CD4-positive, alpha-beta T cell treated with Interleukin-1 beta for 1 hour (primary cell): ENCODE measurements at places on chromosomes 4 and X.

DNA sequence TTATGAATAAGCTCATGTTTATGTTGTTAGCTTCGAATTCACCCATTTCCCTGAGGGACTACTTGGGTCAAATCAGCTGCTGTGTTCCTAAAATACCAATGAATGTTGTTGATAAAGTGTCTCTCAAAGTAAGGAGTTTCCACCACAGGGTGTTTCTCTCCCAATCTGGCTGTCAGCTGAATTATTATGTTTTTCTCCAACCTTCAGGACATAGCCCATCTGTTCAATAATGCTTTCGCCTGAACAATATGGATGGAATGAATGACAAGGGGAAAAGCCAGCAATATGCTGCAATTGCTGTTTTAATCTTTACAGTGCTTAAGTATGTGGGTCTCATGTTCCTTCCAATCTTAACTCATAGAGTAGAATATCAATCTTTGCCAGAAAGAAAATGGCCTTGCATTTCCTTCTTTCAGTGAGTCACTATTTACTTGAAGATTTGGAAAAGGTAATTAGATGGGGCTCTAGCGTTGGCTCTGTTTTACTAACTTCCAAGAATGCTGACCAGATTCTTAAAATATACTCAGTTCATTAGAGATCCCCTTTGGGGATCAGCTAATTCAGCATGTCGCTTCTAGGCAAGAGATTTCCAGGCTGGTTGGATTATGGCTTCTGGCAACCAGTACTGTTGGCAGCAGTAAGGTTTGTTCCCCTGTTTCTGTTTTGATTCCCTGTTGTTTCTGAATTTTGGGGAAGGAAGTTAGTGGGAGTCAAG lies 410.5 kb downstream of the PPP3CA start:
- DNase-seq, result no peak

- no peak for DNase-seq
Measured at GRCh38 chr4:53371049-53371448, 5.2 kb upstream of the SCFD2 start.

DNA sequence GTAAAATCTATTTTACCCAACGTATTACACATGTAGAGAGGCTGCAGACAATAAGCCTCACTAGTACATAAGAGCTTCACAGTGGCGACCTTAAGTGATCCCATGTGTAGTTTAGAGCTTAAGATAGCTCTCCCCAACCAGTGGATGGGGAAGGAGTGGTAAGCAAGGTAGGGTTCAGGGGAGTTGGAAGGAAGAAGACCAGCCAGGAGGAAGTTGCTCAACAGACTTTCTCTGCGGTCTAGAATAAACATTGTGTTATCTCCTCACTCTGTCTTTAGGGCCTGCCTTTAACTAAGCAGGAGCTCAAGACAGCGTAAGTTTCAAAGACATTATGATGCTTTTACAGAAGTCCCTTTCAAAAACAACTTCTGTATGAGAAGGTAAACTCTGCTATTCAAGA lies 16.8 kb downstream of the MEPE start:
- DNase-seq, result no peak

DNA sequence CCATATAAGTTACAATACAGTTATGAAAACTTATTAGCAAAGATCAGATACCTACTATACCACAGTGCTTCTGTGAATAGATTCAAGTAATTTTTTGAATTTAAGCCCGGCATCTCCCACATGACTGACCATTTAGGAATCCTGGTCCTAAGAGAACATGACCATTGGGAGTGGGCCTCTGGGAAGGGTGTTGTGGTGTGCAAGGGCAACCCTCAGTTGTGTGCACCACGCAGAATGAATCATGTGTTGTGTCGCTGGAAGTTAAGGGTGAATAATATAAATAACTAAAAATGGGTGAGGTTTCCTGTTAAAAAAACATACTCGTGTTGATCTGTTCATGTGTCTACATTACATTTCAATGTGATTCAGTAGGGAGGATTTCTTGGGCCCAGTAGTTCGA lies 15.5 kb downstream of the CPE start:
- DNase-seq, result no peak

DNA sequence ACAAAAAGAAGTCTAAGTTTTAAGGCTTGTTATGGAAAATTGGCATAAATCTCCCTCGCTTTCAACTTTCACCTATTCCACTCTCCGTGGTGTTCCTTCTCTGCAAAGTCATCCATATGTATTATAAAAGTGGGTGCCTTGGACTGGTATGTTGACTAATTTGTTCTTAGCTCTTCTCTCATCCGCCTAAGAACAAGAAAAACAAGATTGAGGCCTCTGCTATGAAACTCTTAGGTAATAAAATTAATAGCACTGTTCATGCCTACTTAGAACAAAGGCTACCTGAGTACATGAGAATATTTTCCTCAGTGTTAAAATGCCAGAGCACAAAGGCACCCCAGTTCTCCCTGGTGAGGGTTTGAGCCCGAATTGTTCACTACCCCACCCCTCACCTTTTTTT lies 1.3 kb downstream of the CNGA1 start:
- no peak for DNase-seq

GRCh38 chr4:2898001-2898400 lies 54.4 kb downstream of the ADD1 start:
- DNase-seq, result no peak

DNA sequence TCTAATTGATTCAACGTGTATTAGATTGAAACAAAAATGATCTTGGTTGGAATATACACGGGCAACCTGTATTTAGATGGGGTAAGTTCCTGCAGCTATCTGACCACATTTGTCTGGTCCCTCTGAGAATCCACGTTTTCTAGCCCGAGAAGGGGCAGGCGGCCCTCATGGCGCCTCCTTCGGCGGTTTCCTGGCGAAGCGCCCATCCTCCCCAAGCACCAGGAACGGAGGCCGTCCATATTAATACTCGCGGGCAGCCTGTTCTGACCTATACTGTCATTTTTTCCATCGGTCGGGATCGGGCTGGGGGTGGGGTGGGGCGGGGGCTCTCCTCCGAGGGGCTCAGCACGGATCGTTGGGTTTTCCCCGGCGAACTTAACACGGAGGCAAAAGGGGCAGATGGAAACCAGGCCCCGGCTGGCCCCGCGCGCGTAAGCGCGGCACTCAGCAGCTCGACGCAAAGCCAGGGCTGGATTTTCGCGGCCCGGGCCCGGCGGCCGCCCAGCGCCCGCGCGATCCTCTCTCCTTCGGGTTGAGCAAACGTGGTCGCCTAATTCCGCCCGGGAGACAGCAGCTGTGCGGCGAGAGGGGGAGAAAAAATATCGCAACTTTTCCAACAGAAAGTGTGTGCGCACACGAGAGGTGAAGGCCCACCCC lies 77.2 kb upstream of the BCOR start:
- peak; percentile 52 for DNase-seq

DNA sequence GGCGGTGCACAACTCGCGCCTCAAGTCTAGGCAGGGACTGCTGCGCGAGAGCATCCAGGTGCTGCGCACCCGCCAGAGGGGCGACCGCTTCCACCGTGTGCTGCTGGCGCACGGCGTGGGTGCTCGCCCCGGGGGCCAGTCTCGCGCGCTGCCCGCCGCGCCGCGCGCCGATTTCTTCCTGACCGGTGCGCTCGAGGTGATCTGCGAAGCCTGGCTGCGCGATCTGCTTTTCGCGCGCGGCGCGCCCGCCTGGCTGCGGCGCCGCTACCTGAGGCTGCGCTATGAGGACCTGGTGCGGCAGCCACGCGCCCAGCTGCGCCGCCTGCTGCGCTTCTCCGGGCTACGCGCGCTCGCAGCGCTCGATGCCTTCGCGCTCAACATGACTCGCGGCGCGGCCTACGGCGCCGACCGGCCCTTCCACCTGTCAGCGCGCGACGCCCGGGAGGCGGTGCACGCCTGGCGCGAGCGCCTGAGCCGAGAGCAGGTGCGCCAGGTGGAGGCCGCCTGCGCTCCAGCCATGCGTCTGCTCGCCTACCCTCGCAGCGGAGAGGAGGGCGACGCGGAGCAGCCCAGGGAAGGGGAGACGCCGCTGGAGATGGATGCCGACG lies 1.3 kb downstream of the CHST7 start:
- DNase-seq, result peak; percentile 36

DNA sequence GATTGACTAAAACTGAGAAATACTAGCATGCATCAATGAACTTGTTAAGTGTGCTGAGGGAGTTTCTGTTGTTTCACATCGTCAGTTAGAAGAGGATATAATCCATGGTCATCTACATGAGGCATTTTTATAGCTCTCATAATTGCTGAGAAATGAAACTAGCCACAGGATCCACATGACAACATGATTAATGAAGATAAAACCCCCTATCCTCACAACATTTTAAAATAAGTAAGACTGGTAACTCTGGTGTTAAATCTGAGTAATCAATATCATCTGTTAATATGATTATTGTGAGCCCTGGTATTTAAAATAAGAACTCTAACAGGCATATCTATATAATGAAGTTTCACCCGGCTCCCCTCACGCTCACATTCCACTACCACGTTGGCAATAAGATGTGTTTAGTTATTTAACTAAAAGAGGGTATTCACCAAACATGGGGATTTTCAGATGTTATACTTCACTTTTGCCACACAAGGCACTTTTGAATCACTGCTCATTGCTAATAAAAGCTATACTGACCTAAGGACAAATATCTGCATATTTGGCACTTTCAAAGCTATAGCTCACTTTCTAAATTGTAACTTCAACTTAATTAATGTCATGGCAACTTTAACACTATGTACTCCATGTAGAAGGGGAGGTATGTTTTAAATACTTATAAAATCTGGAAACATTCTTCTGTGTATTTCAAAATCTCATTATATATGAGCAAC lies 6.7 kb downstream of the UNC5C start:
- DNase-seq, result no peak

- no peak for DNase-seq
Measured at GRCh38 chr4:121112530-121112929, 40.2 kb upstream of the NDNF start.

GRCh38 chrX:39309721-39310152 lies 508.5 kb downstream of the MID1IP1 start:
- peak; percentile 64 for DNase-seq

- DNase-seq, result no peak
Measured at GRCh38 chrX:20459410-20460350, 193.0 kb upstream of the RPS6KA3 start.

- no peak for DNase-seq
Measured at GRCh38 chr4:168098248-168098717, 5.9 kb downstream of the ANXA10 start.

- DNase-seq, result no peak
Measured at GRCh38 chrX:25925946-25926345, 212.2 kb upstream of the MAGEB18 start.

DNA sequence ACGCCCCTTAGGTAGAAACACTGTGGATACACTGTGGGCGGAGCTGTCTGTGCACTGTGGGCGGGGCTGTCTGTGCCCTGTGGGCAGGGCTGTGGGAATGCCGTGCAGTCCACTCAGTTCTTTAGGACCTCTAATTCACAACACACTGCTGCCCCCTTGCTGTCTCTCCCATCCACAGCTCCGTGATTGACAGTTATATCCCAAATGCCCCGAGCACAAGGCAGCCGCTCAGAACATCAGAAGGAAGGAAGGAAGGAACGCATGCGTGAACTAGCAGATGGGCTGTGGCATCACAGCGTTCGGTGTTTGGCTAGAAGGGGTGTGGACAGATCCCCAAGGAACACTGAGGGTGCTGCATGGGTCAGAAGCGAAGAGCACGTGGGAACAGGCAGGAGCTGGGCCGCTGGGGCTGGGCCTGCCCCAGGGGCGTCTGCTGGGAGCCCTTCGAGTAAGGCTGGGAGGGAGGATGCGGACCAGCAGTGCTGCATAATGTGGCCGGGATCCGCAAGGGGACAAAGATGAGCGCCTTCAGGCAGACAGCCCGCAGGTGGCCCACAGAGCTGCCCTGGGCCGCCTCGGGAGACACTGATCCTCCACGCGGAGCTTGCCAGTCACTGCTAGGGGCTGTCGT lies 29.8 kb downstream of the ACOX3 start:
- peak; percentile 5 for DNase-seq

- no peak for DNase-seq
Measured at GRCh38 chr4:81914623-81915022, 442.9 kb upstream of the RASGEF1B start.

GRCh38 chrX:39958850-39959249 lies 138.9 kb downstream of the BCOR start:
- no peak for DNase-seq

- DNase-seq, result peak; percentile 44
Measured at GRCh38 chrX:22063284-22063683, 31.2 kb downstream of the PHEX start.

- no peak for DNase-seq
Measured at GRCh38 chrX:107834275-107835201, 8.9 kb downstream of the MID2 start.

- no peak for DNase-seq
Measured at GRCh38 chr4:153523941-153524386, 57.8 kb downstream of the TMEM131L start.

GRCh38 chr4:40579983-40580382 lies 49.7 kb downstream of the RBM47 start:
- no peak for DNase-seq

DNA sequence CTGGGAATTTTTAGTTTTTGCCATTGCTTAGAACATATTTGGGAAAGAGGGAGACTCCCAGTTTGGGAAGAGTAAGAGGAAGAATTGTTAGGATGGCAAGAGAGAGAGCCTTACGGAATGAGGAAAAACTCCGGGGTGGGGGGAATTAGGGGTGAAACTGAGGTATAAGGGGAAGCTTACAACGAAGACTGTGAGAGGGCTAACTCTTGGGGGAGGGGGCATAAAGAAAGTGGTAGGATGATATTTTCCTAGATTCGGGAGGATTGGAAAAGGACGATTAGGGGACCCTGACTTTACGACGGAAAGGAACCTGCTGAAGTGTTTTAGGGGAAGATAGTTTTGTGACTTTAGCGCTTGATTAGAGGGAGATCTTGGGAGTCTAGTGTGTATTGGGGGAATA lies 86.2 kb upstream of the HPRT1 start:
- no peak for DNase-seq

GRCh38 chrX:75278991-75279390 lies 5.1 kb downstream of the UPRT start:
- DNase-seq, result no peak

GRCh38 chrX:28170713-28171112 lies 189.5 kb upstream of the DCAF8L1 start:
- no peak for DNase-seq

DNA sequence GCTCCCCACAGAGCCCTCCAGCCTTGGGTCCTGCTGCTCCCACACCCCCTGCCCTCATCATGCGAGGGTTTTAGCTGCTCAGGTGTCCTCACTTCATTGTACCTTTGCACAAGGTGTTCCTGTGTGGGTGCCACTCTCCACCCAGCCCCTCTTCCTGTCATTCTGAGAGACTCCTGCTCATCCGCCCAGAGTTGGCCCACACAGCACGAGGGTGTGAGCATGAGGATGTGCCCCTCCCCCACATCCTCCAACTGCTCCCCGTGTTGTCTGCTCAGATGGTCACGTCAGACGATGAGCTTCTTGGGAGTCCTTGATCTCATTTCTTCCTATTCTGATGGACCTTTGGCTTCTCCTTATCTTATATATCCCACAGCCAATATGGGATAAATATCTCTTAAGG lies 53.2 kb downstream of the HTT-AS start:
- DNase-seq, result no peak

GRCh38 chr4:47830265-47831025 lies 7.4 kb downstream of the CORIN start:
- no peak for DNase-seq

- no peak for DNase-seq
Measured at GRCh38 chrX:39631276-39632229, 466.2 kb downstream of the BCOR start.

- DNase-seq, result no peak
Measured at GRCh38 chrX:100194082-100194775, 215.8 kb downstream of the PCDH19 start.
